Astrocyte (in vitro differentiated cells and primary cell): ENCODE measurements at places on chromosomes 5 and 9. TPM values are rescaled to one million over a fixed set of nuclear protein-coding genes. Genes with fewer than 3 reads are reported as not detected.

DNA sequence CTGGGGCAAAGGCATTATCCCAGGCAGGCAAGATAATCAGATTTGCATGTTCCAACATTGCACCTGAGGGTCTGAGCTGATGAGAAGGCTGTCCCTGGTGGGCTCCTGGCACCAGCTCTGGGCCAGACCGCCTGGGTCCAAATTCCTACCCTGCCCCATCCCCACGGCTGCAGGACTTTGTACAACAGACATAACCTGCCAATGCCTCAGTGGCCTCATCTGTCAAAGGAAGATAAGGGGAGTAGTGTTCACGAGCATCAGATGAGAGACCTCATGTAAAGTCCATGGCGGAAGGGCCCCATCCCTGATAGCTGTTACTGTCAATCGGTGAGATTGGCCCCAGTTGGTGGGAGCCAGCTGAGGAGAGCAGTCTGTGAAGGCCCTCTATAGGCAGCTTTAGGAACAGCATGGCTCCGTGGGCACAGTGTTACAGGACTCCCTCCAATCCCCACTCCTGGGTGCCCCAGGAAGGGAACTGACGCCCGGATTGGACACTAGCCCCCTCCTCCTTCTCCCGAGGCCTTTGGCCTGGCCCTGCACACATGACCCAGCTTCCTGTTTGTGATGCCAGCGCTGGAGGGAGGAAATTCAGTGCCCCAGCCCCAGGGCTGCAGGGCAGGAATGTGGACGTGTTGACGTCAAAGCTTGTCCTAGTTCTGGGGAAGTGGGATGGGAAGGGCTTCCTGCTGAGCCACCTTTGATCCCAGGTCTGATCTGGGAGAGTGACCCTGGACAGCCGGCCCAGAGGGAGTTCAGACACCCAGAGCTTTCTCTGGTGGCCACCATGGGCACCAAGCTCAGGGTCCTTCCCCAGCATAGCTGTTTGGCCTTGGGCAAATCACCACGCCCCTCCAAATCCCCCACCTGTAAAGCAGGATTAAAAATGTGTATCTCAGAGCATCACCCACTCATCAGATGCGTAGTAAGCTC lies 56.2 kb downstream of the DUSP1 start:
- DNase-seq = peak; percentile 33

DNA sequence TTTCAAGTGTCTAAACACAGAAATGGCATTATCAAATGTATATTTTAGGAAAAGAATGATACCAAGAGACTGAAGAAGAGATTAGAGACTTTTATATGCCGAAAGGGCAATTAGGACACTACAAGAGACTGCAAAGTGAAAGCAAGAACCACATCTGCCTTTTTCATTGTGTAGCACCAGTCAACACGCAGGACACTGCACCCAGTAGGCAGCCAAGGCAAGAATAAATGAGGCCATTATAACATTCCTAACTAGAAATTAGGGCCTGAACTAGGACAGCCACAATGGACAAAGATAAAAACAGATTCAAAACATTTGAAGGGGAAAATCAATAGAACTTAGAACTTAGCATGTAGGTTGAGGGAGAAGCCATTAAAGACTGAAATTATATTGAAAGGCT lies 10.8 kb downstream of the CETN3 start:
- no peak for DNase-seq

- peak; percentile 41 for DNase-seq
Measured at GRCh38 chr9:757246-757881, 84.1 kb upstream of the DMRT1 start.

- peak; percentile 71 for DNase-seq
Measured at GRCh38 chr9:81002242-81002641, 687.1 kb downstream of the TLE1 start.

- peak; percentile 20 for DNase-seq
Measured at GRCh38 chr9:2610985-2611384, 10.6 kb upstream of the VLDLR start.

GRCh38 chr5:147805030-147805454 lies 22.5 kb upstream of the JAKMIP2 start:
- DNase-seq = no peak

DNA sequence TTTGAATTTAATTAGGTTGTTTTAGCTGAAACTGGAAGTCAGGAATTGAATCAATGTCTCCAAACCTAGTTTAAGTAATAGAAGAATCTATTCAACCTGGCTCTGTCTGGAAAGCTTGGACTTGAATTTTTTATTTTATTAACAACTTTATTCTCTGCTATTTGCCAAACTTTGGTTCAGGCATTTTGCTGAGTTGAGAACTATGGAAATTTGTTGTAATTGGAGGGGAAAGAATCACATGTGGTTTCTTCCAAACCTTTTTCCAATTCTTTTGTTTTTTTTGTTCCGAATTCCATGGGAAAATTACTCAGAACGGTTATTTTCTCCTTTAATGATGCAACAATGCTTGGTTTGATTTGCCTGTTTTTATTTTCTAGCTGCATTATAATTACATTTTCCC lies 98.2 kb upstream of the RPS23 start:
- no peak for DNase-seq

DNA sequence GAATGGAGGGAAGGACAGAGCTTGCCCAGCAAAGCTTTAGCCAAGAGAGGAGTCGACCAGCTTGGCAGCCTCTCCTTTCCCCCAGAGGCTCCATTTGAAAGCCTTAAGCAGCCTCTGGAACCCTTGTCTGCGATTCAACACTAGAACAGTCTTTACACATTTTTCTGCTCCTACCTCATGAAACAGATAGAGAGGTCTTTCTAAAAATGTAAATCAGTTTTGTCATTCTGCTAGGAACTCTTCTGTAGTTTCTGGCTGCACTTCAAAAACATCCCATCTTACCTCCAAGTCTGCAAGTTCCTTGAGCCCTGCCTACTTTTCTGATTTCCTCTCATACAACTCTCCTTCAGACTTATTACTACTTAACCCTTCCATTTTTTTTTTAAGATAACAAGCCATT lies 70.1 kb downstream of the PDE4D start:
- DNase-seq = peak; percentile 24

DNA sequence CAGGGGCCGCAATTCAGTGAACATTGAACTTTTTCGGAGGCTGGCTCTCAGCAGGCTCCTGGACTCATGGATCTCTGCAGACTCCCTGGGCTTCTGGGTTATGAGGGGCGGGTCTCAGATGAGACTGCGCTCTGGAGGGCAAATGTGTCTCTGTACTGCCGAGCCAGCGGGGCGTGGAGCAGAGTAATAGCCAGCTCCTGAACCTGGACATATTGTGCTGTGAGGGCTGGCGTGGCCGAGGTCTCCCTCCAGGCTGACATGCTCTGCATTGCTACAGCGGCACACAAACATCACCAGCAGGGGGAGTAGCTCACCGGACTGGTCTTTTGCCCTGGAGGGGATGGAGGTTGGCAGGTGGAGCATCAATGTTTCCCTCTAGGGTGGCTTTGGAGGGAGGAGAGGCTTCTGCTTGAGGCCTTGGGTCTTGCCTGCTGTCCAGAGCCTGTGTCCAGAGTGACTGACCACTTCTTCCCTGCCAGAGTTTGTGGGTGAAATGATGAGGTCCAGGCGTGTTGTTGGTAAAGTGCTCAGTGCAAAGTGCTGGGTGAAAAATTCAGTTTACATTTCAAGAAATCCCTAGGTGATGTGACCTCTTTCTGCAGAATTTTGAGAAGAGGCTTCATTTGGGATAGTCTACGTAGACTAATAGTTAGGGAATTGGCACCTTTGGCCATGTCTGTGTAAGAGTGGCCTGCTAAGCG lies 10.9 kb upstream of the GADD45G start:
- no peak for DNase-seq

GRCh38 chr5:751496-751895 lies 33.0 kb downstream of the ZDHHC11B start:
- no peak for DNase-seq

DNA sequence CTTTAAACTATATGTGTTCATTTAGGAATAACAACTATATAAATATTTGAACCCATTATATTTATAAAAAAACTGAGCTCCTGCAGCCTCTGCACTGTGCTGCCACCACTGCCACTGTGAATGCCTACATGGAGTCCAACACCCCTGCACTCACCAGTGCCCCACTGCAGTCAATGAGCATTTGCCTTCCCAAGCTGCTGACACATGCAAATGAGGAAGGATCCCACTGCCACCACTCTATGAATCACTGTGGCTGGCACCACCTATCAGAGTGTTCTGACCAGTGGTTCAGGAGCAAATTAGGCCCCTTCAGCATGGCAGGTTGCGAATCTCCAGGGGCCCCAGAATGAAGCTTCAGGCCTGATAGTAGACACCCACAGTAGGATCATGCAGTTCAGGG lies 9.1 kb downstream of the IFNA5 start:
- no peak for DNase-seq

- no peak for DNase-seq
Measured at GRCh38 chr5:21689587-21689986, 1163.6 kb downstream of the CDH12 start.

- no peak for DNase-seq
Measured at GRCh38 chr9:4389755-4390154, 89.9 kb upstream of the GLIS3 start.

- DNase-seq = no peak
Measured at GRCh38 chr5:133928587-133929393, 39.6 kb downstream of the C5orf15 start.

- DNase-seq = peak; percentile 72
Measured at GRCh38 chr9:131982671-131983239, 96.9 kb downstream of the MED27 start.

- no peak for DNase-seq
Measured at GRCh38 chr5:14101922-14102321, 41.2 kb upstream of the TRIO start.

GRCh38 chr9:8366161-8366926 lies 566.8 kb upstream of the DMAC1 start:
- peak; percentile 82 for DNase-seq

- DNase-seq = no peak
Measured at GRCh38 chr9:4022435-4023067, 277.3 kb downstream of the GLIS3 start.

GRCh38 chr5:124289641-124290311 lies 456.7 kb downstream of the ZNF608 start:
- DNase-seq = no peak

PCDHB7 gene
- 0.79 and 1.0 TPM in 2 replicates for total RNA-seq

PCDHA10 gene
- total RNA-seq = 15.5 and 16.0 TPM in 2 replicates

SHB gene
- total RNA-seq = 53.4 and 54.5 TPM in 2 replicates

LRRC19 gene
- total RNA-seq = not detected in 2 replicates

C9orf153 gene
- not detected in 2 replicates for total RNA-seq

NIPAL4 gene
- total RNA-seq = 7.1 and 10.8 TPM in 2 replicates

OR13D1 gene
- total RNA-seq = not detected in 2 replicates

PCSK5 gene
- 11.5 and 13.1 TPM in 2 replicates for total RNA-seq

PCDHGA8 gene
- 1.0 and 1.2 TPM in 2 replicates for total RNA-seq

GRM6 gene
- total RNA-seq = not detected in 2 replicates

PIP5K1B gene
- total RNA-seq = 0.29 and 1.3 TPM in 2 replicates

NUTM2F gene
- total RNA-seq = not detected in 2 replicates

FYB1 gene
- total RNA-seq = 0.11 TPM in 1 of 2 replicates, not detected in the other
